Amniotic epithelial cell (primary cell): ENCODE measurements at places on chromosomes 1 and 21.

- DNase-seq, result peak; percentile 73
Observed at GRCh38 chr1:58652651-58653184, 47.1 kb downstream of the MYSM1 start.

- DNase-seq, result no peak
Observed at GRCh38 chr1:11703357-11704193, 12.1 kb downstream of the DRAXIN start.

DNA sequence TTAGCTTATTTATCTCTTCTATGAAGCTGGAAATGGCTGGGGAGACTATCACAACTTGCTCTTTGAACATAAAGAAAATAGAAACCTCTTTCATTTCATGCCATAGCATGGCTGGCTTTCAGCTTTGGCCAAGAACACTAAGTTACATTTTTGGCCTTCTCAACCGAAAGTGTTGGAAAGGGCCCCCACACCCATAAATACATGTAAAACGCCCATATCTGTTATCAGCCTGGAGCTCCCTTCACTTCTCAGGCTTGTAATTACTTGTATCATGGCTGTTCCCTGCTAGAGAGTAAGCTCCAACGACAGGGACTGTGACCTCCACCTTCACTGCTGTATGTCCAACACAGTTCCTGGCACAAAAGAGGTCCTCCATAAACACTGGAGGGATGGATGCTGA lies 12.7 kb upstream of the EIF4G3 start:
- DNase-seq, result no peak

DNA sequence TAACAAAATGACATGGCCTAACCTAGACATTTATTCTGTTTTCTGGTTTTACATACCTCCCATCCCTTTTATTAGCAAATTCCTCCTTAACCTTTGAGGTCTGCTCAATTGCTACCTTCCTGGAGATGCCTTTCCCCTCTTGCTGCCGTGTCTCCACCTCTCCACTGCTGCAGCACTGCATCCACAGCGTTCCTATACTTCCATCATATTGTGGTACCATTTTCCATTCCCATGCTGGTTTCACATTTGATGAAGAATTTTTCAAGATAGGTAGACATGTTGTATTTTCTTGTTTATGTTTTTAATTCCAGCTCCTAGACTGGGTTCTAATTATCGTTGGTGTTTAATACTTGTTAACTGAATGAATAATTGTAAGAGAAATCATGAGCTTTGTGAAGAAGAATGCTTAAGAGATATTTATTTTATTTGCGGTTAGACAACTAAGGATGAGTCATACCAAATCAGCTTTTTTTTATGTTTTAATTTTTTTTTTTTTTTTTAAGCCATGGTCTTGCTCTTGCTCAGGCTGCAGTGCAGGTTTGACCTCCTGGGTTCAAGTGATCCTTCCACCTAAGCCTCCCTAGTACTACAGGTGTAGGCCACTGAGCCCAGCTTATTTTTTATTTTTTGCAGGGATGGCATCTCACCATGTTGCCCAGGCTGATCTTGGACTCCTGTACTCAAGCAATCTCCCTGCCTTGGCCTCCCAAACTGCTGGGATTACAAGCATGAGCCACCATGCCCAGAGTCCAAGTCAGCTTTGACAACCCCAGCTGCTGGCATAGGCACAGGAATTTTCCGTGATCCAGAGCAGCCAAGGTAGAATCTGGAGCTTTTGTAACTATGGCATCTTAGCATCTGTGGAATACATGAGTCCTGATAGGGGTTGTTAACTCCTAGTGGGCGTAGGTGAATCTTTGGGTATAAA lies 44.0 kb downstream of the ATP6V1G3 start:
- DNase-seq, result peak; percentile 75

DNA sequence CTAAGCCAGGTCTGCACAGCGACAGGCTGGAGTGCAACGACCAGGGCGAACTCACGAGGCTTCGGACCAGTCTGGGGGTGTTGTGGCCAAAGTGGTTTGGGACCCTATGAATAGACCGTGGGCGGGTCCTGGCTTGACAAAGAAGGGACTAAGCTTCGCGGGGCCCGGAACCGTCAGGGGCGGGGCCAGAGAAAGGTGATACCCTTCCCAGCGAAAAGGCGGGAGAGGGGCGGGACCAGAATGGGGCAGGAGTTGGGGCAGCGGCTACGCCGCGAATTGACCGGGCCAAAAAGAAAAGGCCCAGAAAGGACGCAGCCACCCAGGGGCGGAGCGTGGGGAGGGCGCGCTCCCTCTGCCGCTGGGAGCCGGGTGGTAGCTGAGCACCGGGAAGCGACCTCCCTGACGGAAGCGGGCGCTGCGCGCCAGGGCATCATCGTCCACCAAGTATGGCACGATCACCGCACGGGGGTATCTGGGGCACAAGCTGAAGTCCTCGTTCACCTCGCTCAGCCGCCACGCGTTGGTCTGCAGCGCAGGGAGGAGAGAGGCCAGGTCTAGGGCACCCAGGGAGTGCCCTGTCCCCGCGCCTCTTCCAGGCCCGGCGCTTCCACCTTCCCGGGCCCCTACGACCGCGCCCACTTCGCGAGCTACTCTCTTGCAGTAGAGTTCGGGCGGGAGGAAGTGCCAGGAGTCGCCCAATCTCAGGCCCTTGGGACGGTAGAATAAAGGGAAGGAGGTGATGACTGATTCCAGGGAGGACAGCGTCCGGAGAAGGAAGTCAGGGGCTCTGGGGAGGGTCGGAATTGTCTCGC lies 6.7 kb upstream of the FAM167B start:
- no peak for DNase-seq

GRCh38 chr21:38804030-38804788 lies 1.5 kb upstream of the ETS2 start:
- DNase-seq, result no peak

DNA sequence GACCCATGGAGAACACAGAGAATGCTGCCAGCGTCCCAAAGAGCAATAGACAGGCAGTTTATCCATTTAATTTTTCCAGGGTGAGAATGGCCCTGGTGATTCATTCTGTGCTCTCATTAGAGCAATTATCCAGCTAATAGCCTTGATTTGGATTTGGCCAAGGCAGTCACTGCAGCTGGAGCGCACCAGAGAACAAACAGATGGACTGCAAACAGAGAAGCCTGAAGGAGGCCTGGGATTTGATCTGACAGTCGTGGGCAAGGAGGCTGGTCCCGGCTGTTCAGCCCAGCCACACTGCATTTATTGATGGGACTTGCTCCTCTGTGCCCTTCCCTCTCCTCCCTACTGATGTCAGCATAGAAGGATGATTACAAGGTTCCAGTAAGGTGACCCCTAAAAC lies 353.9 kb upstream of the C1orf174 start:
- DNase-seq, result no peak

DNA sequence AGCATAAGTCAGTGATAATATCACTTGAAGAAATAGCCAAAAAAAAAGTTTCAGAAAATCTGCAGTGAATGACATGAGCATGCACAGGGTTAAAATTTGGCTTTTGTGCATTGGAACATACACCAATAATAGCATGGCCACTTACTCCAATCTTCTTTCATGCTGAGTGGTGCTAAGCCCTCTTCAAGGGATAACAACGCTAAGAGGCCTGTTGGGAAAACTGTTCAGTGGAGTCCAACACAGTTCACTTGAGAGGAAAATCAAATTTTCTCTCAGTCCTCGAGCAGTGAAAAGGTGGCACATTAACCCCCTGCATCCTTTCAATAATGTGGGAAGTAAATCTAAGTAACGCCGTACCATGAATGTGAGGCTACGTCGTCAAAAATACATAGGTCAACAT lies 264.7 kb downstream of the SPATA17 start:
- DNase-seq, result no peak

GRCh38 chr21:16005996-16006395 lies 276.2 kb downstream of the USP25 start:
- DNase-seq, result no peak

DNA sequence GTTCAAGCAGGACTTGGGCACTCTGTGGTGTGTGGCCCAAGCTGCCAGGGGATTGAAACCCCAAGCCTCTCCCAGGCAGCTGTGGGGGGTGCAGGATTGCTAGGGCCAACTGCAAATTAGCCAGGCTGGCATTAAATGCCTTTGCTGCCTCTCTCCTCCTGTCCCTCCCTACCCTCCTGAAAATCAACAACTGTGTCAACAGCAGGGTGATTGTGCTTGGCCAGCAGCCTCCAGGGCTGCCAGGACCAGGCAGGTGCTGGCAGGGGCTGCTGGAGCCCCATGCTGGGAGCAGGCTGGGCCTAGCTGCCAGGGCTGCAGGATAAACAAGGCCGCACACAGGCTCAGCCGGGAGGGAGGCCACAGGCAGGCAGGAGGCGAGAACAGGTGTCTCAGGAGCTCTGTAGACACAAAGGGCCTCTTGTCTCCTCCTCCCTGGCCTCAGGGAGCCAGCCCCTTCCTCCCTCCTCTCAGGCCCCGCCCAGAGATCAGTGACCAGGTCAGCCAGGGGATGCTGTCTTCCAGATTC lies 11.4 kb downstream of the SOX13 start:
- no peak for DNase-seq

GRCh38 chr21:22880573-22880972 lies 1882.4 kb downstream of the NCAM2 start:
- no peak for DNase-seq

GRCh38 chr1:155016231-155016831 lies 13.7 kb downstream of the ZBTB7B start:
- no peak for DNase-seq

DNA sequence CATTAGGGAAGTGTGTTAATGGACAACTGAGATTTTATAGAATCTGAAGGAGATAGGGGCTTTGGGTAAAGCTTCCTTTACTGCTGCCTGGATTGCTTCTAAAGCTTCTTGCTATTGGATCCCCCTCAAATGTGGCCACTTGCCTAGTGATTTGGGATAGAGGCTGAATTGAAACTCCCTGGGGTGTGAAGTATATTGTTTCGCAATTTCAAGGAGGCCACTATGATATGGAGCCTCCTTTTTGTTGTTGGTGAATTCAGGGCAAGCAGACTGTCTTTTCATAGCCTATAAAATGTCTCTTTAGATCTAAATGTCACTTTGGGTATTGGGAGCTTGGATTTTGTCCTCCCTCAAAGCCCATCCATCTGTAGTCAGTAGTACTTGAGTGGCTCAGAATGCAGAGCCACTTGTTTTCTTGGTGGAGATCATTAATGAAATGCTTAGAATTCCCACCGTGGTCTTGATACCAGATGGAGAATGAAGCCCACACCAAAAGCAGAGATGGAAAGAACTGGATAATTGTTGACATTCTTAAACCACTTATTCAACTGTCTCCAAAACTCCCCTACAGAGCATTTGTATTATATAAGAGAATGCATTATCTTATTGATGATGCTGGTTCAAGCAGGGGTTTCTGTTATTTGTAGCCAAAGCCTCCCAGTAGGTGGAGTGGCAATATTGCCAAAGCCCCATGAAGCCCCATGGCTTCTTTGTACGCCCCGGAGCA lies 144.3 kb upstream of the KCNE2 start:
- no peak for DNase-seq

GRCh38 chr1:18939398-18940302 lies 16.8 kb downstream of the IFFO2 start:
- DNase-seq, result peak; percentile 50

- DNase-seq, result no peak
Observed at GRCh38 chr21:40272037-40272436, 404.8 kb downstream of the PCP4 start.

DNA sequence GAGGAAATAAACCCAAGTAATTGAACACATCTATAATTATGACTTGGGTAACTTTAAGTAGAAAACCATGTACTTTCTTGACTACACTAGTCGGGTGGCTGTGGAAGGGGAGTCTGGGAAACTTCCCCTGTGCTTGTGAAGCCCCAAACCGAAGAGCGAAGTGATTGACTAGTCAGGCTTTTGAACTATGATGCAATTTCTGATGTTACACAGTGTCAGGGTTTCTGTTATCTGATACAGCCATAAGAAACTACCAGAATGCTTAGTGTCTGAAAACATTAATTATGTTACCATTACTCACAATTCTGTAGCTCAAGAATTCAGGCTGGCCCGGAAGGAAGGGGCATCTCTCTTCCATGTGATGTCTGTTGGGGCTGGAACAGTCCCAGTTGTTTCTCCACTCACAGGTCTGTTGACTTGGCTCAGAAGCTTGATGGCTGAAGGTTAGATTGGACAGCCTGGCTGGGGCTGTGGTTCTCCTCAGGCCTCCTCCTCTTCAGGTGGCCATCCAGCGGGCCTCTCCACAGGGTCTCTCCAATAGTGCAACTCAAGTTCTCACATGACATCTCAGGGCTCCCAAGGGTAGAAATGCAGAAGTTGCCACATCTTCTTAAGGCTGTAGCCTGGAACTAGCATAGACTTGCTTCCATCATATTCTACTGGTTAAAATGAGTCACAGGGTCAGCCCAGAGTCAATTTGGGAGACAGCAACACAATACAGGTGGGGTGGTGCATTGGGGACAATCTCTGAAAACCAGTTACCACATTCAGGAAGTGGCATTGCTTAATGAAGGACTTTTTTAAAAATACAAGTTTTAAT lies 8.3 kb upstream of the C8B start:
- DNase-seq, result peak; percentile 2

GRCh38 chr1:63630666-63631065 lies 37.5 kb downstream of the PGM1 start:
- peak; percentile 32 for DNase-seq

- DNase-seq, result no peak
Observed at GRCh38 chr1:247173431-247173830, 1.6 kb upstream of the ZNF124 start.

DNA sequence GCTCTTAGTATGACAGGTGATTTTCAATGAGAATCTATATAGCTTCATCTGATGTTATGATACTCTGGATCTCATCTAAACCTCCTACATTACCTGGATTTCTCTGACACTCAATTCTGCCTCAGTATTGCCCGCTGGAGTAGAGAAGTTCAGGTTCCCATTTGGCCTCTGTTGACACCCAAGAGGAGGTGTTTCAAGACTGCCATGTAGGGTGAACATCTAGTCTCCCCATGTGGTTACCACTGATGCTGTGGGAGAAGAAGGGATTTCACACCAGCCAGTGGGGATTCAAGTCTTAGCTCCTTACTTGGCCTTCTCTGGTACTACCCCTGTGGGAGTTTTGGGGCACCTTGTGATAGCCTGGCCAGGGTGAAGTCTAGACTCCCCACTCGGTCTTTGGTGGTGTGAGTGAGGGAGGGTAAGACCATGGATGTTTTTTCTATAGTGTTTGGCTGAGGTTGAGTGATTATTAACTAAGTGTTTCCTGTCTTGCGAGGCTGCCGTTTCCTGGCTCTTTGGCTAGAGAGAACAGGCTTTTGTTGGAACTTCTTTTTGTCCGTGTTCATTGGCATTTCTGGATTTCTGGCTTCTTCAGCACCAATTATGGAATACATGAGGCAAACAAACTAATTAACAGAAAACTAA lies 90.7 kb downstream of the RHOU start:
- DNase-seq, result no peak

GRCh38 chr1:248627971-248628844 lies 6.7 kb downstream of the OR2T11 start:
- DNase-seq, result no peak

DNA sequence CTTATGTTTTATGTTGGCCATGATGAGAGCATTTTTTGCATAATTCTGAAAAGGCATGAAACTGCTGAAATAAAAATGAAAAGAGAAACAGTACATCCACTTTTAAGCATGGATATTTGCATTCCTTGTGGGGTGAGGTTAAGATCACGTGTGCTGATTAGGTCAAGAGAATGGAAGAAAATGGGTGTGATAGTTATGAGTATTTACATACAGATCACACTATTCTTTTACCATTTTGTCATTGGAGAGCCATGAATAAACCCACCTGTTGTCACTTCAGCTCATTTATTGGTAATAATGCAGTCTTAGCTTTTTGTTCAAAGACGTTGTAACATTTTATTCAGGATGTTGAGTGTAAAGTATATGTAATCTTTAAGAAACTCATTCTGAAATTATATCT lies 153.2 kb downstream of the NOS1AP start:
- DNase-seq, result no peak
